ENCODE measurements at places on chromosomes 16 and 17.

- no peak for DNase-seq
These were observed 59.4 kb downstream of the NUP93 start for GRCh38 chr16:56789360-56789759.

- DNase-seq, result no peak
These were observed 537 bp upstream of the GJC1 start for GRCh38 chr17:44830359-44831288.

- no peak for DNase-seq
These were observed 26.0 kb downstream of the ABCC6 start for GRCh38 chr16:16197331-16197730.

DNA sequence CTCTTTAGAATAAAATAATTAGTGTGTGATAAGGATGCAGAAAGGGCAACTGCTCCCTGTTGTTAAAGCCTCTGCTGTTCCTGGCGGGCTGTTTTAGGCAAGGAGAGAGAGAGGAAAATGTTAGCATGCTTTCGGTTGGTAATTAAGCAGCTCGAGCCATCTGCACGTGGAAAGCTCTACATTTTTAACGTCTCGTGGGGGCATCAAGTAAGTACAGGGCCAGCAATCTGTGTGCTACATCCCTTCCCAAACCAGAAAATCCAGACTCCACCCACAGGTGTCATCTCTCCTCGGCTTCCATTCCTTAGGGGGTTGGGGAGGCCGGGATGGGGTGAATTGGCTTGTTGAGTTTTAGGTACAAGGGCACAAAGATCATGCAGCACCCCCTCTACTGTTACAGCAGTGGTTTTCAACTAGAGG is 62.4 kb upstream of the MARCHF10 start:
- no peak for DNase-seq

GRCh38 chr16:70756071-70756470 is 44.9 kb downstream of the VAC14 start:
- no peak for DNase-seq

DNA sequence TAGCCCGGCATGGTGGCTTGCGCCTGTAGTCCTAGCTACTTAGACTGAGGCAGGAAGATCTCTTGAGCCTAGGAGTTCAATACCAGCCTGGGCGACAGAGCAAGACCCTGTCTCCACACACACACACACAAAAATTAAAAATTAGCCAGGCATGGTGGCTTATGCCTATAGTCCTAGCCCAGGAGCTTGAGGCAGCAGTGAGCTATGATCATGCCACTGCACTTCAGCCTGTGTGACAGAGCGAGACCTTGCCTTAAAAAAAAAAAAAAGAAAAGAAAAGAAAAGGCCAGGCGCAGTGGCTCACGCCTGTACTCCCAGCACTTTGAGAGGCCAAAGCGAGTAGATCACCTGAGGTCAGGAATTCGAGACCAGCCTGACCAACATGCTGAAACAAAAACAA is 23.9 kb downstream of the C17orf75 start:
- no peak for DNase-seq

GRCh38 chr16:84410361-84411138 is 42.2 kb downstream of the ATP2C2 start:
- no peak for DNase-seq

- no peak for DNase-seq
These were observed 80.8 kb upstream of the CCL1 start for GRCh38 chr17:34443619-34444469.

- no peak for DNase-seq
These were observed 11.9 kb downstream of the PITPNC1 start for GRCh38 chr17:67388986-67389385.

GRCh38 chr16:85082173-85083050 is 29.9 kb downstream of the CIBAR2 start:
- DNase-seq, result no peak

- no peak for DNase-seq
These were observed 38.1 kb upstream of the METRNL start for GRCh38 chr17:83041305-83041704.

DNA sequence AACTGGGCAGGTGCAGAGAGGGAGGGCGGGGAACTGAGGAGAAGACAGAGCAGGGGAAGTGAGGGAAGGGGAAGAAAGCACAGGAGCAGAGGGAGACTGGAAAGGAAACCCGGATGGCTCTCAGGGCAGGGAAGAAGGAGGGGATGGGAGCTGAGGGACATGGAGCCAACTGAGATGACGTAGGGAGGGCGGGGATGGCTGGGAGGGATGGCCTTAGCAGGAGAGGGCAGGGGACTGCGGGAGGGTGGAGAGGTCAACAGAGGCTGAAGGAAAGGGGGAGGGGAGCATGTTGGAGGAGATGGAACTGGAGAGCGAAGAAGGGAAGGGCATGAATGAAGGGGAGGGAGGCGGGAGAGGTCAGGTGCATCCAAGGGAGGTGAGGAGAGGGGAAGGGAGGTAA is 81.9 kb downstream of the KCNJ12 start:
- no peak for DNase-seq

- no peak for DNase-seq
These were observed 6.8 kb upstream of the WBP2 start for GRCh38 chr17:75861927-75862317.

DNA sequence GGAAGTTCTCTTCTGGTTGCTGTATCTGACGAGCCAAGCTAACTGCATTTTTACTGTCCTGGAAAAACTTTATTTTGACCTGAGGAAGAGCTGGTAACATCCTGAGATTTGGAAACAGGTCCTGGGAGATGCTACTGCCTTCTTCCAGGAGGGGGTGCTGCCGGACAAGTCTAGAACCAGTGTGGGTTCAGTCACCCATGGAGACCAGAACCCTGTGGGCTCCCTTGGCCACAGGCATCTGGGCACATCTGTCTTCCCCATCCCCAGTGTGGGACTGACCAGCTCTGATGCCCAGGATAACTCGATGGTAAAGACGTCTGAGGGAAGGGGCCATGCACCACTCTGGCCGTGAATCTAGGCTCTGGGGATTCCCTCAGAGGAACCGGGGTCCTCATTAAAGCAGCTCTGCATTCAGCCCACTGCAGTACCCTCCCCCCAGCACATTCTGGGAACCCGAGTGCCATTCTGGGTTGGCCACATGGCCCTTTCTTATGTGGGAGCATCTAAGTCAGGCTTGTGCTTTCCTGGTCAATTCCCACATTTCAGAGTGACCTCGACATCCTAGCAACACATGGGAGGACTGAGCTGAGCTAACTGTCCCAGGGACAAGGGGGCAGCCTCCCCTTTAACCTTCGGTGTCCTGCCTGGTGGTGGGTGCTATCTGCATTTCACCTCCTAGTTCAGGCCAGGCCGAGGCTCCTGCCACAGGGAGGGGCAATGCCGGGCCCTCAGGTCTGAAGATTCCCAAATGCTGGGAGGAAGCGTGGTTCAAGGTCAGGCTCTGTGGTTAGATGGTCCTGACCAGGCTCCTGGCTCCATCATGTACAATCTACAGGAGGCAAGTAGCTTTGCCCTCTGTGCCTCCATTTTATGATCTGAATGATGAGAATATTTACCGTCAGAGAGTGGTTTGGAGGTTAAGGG is 6.4 kb downstream of the C16orf86 start:
- no peak for DNase-seq

- DNase-seq, result no peak
These were observed at the start of gene TVP23A for GRCh38 chr16:10817963-10818941. Gene TVP23A (minus strand): TSS chr16:10818794. CDS start chr16:10818493, 301 bp downstream.

GRCh38 chr17:47204722-47205418 is 4.3 kb upstream of the MYL4 start:
- no peak for DNase-seq

GRCh38 chr17:69105907-69106730 is 35.6 kb downstream of the ABCA6 start:
- DNase-seq, result no peak
